H4 (cell line): ENCODE measurements at places on chromosomes 6 and 20. TPM values are rescaled to one million over a fixed set of nuclear protein-coding genes. Genes with fewer than 3 reads are reported as not detected.

DNA sequence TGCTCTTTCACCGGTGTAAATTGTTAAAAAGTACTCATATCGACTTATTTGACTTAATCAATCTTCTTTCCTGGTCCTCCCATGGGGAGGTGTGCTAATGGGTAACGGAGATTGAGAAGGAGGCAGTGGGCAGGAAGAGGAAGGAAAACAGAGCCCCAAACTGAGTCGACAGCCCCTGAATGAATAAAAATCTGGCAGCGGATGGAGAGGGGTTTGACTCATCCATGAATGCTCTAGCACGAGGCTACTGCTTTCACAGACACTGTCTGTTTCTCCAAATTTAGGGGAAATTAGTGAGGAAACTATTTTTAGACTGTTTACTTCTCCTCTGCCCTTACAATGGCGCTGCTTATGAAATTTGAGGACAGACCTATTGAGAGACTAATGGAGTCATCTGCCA, 142.2 kb upstream of the ATXN1 start:
- no peak for DNase-seq

GRCh38 chr6:71707059-71707458, 179.3 kb upstream of the RIMS1 start:
- no peak for DNase-seq

DNA sequence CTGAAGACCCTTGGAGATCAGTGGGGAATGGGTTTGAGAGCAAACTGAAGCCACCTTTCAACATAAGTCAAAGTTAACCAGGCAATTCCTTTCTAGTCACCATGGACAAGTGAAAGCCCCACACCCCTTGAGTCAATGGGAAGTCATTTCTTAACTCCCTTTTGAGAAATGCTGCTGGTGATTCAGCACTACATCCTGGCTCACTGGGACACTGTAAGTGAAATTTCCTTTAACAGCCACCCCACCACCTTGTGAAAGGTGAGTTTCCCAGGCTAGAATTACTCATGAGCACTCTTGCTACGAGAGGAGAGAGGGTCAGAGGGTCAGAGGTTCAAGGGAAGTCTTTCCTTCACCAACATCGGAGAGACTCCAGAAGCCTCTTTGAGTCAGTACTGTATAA, 93.3 kb upstream of the MARCKS start:
- DNase-seq, result peak; percentile 3

DNA sequence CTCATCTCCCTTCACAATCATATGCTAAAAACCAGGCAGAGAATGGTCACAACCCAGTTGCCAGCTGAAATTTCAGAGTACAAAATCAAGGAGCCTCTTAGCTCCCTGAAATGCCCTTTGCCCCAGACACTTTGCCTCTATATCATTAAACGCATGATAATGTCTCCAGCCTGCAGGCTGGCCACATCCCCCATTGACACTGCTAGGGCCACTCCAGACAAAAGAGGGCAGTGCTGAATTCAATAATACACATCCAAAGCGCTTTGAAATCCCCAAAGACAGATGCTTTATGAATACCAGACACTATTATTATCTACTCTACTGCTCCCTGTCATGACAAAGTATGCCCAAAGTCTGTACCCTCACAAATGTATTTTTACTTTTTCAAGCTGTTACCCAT, 348.3 kb upstream of the POU3F2 start:
- DNase-seq, result no peak

- no peak for DNase-seq
Observed at GRCh38 chr6:34560366-34561226, 4.5 kb upstream of the SPDEF start.

DNA sequence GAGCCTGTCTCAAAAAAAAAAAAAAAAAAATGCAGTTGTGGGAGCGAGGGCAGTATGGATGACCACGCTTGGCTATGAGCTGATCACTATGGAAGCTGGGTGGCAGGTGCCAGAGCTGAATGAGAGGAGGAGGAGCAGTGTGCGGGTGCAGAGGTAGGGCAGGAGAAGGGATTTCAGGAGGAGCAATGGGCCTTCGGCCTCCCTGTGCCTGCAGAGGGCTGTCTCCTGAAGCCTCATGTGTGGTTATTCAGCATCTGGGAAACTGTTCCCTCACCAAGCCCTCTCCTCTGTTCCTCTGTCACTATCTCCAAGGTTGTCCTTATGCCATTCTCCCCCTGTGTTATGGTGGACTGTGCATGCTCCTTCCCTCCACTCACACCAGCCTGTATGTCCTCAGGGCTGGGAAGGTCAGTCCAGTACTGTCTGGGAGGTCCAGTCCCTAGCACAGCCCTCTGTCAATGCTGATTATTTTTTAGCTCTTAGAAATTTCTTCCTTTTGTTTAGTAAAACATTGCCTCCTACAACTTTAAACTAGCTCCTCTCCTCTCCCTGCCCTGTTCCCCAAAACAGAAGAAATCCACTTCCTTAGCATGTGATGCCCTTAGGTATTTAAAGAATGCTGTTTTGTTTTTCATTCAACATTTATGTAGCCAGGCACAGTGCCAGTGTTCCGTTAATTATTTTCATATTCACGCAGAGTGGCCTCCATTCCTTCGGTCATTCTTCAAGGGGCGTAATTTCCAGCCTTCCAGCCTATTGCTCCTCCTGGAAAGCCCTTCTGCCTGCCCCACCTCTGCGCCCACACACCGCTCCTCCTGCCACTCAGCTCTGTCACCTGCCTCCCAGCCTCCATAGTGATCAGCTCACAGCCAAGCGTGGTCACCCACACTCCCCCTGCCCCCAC, 48.9 kb downstream of the CNBD2 start:
- peak; percentile 39 for DNase-seq

- DNase-seq, result no peak
Observed at GRCh38 chr6:138586638-138587037, 87.3 kb upstream of the NHSL1 start.

DNA sequence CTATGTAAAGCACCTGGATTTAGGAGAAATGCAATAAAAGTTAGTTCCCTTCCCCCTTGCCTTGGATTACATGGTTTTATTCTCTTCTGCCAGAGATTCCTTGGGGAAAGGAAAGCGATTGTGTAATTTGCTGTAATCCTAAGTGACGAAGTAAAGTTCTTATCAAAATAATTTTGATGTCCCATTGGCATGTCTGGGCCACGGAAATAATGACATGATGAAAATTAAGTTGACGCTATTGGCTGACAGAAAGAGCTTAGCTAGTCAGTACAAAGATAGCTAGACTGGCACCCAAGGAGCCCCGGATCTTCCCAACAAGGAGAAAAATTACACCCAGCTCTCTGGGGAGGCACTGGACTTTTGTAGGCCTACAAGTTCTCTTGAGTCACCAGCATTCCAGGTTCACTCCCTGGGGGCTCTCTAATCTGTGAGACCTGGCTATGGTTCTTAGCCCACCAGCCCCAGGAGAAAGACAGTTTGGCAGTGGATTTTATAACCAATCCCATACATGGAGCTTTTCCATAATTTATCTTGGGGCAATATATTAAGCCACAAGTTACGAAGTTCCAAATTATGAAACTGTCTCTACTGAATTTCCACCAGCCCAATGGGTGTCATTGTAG, 59.9 kb downstream of the FOXA2 start:
- no peak for DNase-seq

The PRL gene
- total RNA-seq, result not detected in 2 replicates

The SPTLC3 gene
- 4.0 and 5.5 TPM in 2 replicates for total RNA-seq
